GM23248 (cell line): ENCODE measurements at places on chromosomes 11 and 22.
A peak's percentile ranks its signal among the peaks of the same experiment; 100 is the strongest.

GRCh38 chr22:34992672-34993071, 73.3 kb upstream of the ISX start:
- DNase-seq = no peak

DNA sequence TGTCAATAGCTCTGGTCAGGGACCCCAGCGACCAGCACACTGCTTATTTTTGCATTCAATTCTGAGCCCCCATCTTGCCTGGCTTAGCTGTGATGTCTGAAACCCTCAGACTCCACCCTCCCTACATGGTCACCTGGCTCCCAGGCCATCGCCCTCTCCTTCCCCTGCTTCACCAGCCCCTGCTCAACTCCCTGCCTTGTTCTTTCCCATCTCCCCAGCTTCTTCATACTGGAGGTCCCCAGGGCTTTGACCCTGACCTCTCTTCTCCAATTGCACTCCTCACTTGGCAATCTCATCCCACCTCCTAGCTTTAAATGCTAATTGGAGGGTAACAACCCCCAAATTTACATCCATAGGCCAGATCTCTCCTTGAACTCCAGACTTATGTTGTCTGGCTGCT, 84.3 kb upstream of the GNAZ start:
- DNase-seq = no peak

DNA sequence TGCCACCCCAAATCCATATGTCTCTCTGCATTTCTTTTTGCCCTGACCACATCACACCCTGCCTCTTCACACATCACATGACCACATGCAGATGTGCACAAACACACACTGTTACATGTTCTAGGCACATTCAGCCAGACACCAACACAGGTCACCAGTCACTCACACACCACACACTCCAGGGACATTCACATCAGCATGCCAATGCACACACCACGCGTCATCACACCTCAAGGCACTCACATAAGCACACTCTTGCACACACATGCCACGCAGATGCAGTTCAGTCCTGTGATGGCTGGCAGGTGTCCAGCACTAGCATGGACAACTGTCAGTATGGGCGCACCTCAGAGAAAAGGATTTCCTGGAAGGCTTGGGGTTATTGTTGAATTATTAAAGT, 77.0 kb upstream of the MYOD1 start:
- DNase-seq = no peak

GRCh38 chr11:24866743-24867142, 369.9 kb downstream of the LUZP2 start:
- no peak for DNase-seq

GRCh38 chr11:58395581-58395980, 11.1 kb downstream of the OR5B3 start:
- DNase-seq = peak; percentile 40

DNA sequence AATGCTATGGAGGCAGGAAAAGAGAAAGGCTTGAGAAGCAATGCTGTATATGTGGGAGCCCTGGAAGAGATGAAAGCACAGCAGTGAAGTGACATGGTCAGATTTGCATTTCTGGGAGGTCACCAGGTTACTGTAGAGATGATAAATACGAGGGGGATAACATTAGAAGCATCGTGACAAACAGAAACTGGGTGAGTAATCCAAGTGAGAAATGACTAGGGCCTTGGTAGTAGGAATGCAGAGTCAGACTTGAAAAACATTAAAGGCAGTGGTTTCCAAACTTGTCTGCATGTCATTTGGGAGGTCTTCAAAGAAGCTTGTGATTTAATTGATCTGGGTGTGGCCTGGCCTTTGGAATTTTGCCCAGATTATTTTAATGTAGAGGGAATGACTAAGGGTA, 43.9 kb downstream of the CCDC34 start:
- peak; percentile 86 for DNase-seq

GRCh38 chr22:30910358-30910757, 58.2 kb downstream of the MORC2 start:
- DNase-seq = no peak

DNA sequence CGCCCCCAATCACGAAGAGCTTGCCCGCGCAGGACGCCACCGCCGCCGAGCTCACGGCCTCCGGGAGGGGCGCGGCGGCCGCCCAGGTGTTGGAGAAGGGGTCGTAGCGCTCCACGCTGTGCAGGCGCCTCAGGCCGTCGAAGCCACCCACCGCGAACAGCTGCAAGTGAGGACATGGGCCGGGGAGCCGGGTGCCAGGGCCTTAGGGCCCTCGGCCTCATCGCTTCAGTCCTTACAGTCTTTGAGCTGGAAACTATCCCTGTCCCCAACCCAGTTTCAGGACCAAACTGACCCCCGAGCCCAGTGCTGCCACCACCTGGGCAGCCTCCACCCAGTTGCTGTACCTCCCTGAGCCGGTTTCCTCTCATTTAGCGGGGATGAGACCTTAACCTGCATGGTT, 7.6 kb downstream of the KLHL35 start:
- DNase-seq = no peak

DNA sequence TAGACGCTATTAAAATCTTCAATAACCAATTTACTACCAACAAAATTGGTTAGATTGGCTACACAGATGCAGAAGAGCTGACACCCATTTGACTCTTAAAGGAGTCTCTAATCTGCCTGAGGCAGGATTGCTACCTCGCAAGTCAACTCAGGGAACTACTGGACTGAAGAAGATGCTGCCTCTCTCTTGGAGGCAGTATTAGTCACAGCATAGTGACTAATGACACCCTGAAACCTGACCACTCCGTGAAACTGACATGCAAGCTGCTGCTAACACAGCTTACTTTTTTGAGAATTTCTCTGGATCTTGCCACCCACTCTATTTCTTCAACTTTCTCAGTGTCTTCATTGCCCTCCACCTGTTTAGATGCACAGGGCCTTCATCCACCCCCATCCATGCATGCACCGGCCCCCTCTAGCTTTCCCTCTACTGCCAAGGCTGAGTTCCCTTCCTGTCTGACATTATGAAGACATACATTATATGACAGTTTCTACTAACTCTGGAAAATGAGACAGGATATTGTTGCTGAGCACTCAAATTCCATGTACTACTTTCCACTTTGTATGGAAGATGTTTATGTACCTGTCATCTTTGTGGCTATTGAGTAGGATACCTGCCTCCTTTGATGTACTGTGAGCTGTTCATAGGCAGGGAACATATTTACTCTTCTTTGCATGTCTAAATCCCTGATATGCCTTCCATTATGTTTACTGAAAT, 183.2 kb downstream of the MSANTD4 start:
- peak; percentile 19 for DNase-seq

DNA sequence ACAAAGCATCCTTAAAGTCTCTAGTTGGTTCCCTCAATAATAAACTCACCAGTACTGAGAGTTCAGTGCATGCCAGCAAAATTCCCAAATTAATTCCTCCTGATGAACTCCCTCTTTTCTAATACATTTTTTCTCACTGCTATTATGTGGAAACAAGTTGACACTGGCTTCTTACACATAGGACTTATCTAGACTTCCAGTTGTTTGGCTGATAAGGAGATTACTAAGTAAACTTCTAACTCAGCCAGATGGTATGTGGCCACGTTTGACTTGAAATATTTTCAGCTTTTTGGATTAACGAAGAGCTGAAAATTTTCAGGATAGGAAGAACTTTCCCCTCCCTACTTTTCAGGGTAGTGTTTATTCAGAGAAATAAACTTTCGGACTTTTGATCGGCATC, 1154.2 kb upstream of the TENM4 start:
- no peak for DNase-seq

DNA sequence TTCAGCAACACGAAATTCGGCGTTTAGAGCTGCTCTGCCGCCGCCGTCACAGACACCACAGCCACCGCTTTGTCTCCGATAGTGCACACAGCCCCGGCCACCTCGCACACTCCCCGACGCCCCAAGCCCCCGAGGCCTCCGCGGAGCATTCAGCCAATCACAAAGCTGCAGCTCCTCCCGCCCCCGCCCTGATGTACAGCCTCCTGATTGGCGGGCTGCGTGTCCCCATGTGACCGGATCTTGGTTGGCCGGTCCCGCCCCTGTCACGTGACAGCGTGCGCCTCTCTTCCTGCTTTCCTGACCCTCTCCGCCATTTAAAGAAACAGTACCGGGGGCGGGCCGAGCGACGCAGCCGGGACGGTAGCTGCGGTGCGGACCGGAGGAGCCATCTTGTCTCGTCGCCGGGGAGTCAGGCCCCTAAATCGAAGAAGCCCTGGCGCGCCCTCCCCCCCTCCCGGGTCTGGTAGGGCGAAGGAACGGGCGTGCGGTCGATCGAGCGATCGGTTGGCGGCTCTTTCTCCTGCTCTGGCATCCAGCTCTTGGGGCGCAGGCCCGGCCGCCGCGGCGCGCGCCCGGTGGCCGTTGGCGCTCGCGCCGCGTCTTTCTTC, at the start of gene TUG1:
TSS of gene TUG1 (plus strand) at position 342 of the 608 bp plus-strand sequence.
- peak; percentile 99 for DNase-seq
